ENCODE measurements at places on chromosomes 7 and 10.

DNA sequence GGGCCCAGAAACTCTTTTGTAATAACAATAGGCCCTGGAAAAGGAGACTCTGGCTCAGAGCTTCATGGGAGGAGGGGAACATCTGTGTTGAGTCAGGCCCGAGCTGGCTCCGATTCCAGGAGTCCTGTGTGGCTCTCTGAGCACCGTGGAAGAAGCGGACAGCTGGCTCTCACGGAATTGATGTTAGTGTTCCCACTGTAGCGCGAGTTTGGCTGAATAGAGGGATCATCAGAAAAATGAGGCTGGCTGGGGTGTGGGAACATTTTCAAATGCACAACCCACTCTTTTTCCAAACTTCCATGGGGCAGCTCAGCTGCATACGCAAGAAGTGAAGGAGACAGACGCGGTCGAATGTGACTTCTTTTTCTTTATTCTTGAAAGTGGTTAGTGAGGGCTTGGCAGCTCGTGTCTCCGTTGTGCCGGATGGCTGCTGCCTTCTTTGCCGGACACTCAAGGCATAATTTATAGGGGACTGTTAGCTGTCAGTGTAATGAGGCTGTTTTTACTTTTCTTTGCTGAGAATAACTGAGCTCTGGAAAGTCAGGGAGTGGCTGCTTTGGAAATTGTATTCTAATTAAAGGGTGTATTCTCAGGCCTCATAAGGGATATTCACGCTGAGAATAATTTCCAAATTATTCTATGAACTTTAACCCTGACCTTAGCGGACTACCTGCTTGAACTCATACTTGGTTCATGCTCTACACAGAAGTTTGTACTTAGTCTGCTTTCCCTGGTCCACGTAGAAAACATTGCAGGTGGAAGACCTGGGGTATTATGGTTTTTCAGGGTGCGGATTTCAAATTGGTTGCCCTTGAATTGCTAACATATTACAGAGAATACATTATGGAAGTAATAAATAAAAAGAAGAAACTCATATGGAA is 23.1 kb downstream of the MDFIC start:
- DNase-seq = no peak

DNA sequence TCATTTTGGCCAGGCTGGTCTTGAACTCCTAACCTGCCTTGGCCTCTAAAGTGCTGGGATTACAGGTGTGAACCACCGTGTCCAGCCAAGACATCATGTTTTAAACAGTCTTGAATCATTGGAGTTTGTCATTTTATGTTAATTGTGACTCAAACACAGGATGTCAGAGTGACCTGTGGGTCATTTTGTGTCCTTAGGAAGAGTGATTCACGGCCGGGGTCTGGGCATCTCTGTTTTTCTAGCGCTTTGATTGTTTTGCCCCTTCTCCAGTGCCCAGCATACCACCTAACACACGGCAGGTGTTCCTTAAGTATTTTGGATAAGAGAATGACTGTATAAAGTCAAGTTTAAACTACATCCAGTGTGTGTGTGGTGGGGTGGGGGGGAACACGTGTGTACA is 183.7 kb upstream of the KLF6 start:
- no peak for DNase-seq

DNA sequence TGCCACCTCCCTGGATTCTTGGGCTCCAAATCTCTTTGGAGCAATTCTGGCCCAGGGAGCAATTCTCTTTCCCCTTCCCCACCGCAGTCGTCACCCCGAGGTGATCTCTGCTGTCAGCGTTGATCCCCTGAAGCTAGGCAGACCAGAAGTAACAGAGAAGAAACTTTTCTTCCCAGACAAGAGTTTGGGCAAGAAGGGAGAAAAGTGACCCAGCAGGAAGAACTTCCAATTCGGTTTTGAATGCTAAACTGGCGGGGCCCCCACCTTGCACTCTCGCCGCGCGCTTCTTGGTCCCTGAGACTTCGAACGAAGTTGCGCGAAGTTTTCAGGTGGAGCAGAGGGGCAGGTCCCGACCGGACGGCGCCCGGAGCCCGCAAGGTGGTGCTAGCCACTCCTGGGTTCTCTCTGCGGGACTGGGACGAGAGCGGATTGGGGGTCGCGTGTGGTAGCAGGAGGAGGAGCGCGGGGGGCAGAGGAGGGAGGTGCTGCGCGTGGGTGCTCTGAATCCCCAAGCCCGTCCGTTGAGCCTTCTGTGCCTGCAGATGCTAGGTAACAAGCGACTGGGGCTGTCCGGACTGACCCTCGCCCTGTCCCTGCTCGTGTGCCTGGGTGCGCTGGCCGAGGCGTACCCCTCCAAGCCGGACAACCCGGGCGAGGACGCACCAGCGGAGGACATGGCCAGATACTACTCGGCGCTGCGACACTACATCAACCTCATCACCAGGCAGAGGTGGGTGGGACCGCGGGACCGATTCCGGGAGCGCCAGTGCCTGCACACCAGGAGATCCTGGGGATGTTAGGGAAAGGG is 913 bp downstream of the NPY start:
- no peak for DNase-seq

GRCh38 chr10:118692872-118693271 is 61.9 kb downstream of the CACUL1 start:
- no peak for DNase-seq

- no peak for DNase-seq
These were observed 26.5 kb upstream of the CNTNAP2 start for GRCh38 chr7:146090023-146090645.

GRCh38 chr10:17655567-17656146 is 11.7 kb downstream of the STAM start:
- no peak for DNase-seq

GRCh38 chr10:28981007-28981406 is 303.7 kb downstream of the BAMBI start:
- DNase-seq = no peak

GRCh38 chr10:126124046-126124445 is 227.7 kb downstream of the FANK1 start:
- no peak for DNase-seq

Measured in ascending aorta (tissue), 2 donors.